Thymus (tissue), 14 donors: ENCODE measurements at places on chromosomes 7 and 10. TPM values are rescaled to one million over a fixed set of nuclear protein-coding genes. Genes with fewer than 3 reads are reported as not detected.

The IFIT1B gene
- total RNA-seq = 0.38 TPM

The ADAM12 gene
- total RNA-seq = 4.6 TPM

The C1QL3 gene
- total RNA-seq = not detected

The TAS2R16 gene
- total RNA-seq = not detected

The PTPN20 gene
- 1.2 TPM for total RNA-seq

The TMEM184A gene
- 0.47 TPM for total RNA-seq

The MARVELD1 gene
- total RNA-seq = 3.7 TPM

DNA sequence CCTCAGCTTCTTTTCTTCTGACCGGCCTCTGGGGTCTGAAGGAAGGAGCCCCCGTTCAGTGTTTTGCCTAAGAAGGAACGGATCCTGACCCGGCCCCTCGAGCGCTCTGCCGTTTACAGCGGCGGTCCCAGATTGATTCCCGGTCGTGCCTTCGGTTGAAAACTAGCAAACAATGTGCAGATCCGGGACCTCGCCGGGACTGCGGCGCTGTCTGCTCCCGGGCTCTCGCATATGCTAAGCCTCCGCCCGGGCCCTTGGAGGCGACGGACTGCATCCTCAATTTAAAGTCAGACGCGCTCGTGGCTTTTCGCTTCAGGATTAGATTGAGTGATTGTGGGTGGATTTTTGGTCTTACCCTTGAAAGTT lies 559 bp downstream of the DBF4 start:
- no peak for DNase-seq

DNA sequence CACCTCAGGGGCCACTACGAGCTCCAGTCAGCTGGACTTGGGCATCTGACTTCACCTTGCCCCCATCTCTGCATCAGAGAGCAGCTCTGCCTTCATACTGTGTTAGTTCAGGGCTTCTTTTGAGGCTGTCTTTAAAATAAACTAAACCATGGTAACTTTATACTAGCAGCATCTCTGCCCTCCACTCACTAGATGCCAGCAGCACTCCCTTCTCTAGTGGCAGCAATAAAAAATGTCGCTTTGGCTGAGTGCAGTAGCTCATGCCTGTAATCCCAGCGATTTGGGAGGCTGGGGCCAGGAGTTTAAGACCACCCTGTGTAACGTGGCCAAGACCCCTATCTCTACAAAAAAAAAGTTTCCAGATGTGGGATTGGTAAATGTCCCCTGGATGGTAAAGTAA lies 584.4 kb downstream of the INHBA start:
- DNase-seq = no peak

DNA sequence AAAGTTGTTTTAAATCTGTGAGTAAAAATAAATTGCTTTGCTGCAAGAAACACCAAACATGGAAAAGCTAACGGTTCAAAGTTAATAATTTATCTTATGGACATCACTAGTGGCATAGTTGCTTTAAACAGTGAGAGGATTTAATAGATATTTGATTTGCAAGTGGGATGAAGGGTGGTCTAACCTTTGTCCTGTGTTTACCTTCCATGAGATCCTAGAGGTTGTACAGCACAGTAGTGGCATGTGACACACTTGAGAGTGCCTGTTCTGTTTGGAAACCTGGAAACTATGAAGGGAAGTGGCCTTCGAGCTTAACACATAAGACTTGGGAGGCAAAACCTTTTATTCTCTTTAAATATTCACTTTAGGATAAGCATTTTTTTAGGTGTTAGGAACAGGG lies 16.0 kb downstream of the EGFR start:
- DNase-seq = no peak

GRCh38 chr7:137626469-137627067 lies 220.2 kb downstream of the DGKI start:
- peak; percentile 34 for DNase-seq

GRCh38 chr10:116720668-116721546 lies 21.5 kb downstream of the HSPA12A start:
- no peak for DNase-seq

DNA sequence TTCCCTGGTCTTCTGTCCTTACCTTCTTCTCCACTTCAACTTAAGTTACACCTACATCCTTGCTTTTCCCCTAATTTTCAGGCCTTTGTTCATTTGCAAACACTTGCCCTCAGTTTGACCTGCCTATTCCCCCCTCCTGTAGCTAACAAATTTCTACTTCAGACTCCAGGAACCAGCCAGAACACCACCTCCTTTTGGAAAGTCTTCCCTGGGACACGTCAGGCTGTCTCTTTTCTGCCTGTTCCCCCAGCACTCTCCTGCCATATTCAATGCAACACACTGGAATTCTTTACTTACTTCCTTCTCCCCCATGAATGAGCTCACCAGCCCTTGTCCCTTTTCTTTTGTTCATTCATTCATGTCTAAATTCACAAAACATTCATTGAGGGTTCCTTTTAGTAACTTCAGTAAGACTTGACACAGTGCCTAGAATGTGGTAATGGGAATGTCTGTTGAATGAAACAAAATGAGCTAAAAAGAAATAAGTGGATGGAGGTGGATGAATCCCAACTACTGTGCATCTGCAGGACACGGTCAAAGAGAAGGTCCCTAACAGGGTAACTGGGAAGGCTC lies 478.0 kb downstream of the KCNMA1 start:
- no peak for DNase-seq

DNA sequence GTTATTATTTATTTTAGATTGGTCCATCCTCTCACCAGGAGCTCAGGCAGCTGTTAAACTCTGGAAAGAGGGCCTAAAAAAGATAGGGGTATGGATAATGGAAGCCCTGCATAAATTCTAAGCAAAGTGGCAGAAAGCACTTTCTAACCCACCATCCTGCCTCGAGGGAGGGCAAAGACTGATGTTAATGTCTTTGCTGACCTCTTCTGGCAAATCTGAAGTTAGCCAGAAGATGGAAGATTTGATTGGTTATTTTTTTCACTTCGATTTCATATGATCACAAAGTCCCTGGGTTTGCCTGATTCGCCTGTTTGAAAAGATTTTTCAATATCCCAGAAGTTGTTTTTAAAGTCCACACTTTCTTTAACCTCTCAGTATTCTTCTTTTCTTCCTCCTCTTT lies 24.8 kb downstream of the OR9A2 start:
- DNase-seq = no peak

DNA sequence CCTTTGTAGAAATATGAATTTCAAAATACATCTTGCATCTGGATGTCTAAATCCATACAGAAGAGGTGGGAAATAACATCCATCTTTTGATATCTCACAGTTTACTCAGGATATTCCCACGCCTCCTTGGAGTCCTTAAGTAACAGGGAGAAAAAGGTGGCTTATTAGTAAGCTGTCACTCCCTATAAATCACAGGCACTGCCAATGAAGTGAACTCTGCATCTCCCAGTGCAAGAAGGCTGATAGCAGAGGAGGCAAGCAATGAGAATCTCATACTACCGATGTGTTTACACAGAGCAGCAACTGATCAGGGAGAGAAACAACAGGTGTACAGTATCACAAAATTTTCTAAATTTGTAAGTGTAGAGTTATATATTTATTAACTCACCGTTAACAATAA lies 551.8 kb downstream of the NXPH1 start:
- no peak for DNase-seq

DNA sequence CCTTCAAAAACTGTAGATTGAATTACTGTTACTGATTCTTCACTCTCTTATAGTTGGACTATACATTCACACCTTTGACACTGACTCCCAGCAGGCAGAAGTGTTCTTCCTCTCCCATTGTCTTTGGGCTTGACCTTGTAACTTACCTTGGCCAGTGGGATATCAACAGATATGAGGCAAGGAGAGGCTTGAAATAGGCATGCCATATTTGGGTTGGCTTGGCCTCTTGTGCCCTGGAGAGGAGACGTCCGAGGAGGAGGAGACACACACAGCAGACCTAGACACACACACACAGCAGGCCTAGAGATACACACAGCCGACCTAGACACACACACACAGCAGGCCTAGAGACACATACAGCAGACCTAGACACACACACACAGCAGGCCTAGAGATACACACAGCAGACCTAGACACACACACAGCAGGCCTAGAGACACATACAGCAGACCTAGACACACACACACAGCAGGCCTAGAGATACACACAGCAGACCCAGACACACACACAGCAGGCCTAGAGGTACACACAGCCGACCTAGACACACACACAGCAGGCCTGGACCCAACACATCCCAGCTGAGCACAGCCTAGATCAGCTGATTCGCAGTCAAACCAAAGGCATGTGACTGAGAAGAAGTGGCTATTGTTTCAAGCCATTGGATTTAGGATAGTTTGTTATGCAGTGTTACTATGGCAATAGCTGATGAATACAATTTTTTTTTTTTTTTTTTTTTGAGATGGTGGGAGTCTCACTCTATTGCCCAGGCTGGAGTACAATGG lies 12.5 kb upstream of the GNA12 start:
- no peak for DNase-seq

DNA sequence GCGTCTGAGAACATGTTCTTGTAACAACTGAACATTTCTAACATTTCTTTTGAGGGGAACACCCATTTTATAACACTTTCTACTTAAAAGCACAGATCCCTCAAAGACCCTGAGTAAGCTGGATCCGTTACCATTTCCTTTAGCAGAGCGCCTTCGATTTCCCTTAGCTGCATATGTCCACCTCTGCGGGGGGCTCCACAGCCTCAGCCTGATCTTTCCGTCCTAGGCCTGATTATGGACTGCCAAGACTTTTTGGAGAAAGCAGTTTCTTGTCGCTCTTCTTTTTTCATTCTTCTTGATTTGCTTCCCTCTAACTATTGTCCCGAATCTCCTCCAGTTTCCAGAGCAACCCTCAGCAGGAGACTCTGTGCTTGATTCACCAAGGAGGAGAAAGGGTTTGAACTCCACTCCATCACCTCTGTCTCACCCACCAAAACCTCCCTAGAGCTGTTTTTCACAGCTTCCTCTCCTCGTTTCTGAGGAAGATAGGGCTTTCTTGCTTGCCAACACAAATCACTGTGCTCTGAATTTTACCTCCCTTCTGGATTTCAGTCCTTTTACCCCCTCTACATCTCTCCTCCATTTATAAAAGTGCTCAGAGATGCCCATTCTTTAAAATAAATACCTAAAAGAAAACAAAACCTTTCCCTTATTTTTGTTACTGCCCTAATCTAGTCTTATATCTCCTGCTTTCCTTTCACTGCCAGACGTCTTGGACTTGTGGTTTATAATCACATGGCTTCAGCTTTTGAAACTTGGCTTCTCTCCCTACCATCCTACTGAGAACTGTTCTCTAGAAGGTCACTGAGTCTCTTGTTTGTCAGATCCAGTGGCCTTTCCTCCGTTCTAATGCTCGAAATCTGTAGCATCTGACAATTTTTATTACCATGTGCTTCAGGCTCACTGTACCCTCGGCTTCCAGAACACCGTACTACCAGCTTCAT lies 30.5 kb upstream of the ZRANB1 start:
- no peak for DNase-seq

GRCh38 chr10:510415-510881 lies 179.0 kb downstream of the DIP2C start:
- DNase-seq = no peak

DNA sequence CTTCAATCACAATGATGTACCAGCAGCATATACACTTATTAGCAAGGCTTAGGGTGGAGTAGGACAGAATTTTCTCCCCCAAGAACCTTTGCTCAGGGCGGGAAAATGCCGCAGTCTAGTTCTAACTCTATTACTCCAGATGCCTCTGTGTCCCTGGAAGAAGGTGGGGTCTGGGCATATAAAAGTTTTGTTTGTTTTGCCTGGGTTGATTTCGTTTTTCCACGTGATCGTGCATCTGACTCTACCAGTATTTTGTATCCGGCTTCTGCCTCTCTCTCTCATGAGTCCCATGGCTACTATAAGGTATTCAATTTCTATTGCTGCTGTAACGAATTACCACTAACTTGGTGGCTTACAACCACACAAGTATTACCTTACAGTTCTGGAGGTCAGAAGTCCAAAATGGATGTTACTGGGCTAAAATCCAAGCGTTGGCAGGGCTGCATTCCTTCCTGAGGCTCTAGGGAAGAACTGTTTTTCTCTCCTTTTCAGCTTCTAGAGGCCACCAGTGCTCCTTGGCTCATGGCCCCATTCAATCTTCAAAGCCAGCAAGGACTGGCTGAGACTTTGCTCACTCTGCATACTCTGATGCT lies 181.2 kb upstream of the PRSS58 start:
- no peak for DNase-seq

- DNase-seq = no peak
Observed at GRCh38 chr10:34996843-34997242, 93.3 kb downstream of the CUL2 start.

DNA sequence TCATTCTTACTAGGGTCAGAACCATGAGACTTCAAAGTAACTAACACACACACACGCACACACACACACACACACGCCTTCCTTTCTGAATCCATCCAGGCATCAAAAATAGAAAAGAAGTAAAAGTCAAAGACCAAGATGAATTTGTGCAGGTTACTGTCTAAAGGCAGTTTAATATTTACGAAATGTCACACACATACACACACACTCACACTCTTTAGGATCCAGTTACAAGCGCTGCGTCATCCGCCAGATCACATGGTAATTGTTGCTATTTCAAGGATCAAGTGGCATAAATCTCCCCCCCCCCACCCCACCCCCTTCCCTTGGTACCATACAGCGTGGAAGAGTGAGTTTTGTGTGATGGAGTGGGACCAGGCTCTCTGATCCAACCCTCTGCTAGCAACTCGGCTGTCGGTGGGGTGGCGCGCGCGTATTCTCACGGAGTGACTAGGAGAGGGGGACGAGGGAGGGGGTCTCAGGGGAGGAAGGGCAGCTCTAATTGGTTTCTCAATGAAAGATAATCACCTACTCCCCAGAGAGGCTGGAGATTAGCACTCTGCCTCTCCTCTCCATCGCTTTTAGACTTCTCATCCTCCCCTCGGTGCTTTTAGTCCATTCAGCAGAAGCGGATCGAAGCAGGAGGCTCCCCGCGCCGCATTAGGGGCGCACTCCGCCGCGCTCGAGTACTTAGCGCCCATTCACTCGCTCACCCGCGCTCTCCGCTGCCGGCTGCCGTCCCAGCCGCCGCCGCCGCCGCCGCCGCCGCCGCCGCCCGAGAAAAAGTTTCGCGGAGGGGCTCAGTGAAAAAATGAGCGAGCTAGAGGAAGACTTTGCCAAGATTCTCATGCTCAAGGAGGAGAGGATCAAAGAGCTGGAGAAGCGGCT lies 83.5 kb upstream of the PRKG1 start:
- peak; percentile 17 for DNase-seq

DNA sequence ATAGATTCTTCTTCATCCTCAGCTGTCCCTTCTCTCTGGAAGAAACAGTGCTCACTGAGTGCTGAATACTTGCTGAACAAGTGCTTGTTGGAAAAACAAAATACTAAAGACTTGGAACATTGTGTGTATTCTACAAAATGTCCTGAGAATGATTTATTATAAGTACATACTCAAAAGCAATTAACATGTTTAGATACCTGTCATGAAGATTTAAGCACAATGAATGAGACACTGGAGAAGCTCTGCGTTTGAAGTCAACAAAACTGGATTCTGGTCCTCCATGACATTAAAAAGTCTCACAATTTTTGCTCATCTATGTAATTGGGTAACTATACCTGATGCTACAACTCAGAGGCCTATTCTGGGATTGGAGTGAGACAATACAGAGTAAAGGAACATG lies 34.8 kb upstream of the LAMB1 start:
- DNase-seq = no peak

GRCh38 chr10:95532536-95532935 lies 28.6 kb downstream of the SORBS1 start:
- DNase-seq = no peak

GRCh38 chr7:141014125-141014523 lies 628 bp downstream of the MRPS33 start:
- DNase-seq = no peak
